Karpas-422 (cell line): ENCODE measurements at places on chromosomes 5 and 9.

- no peak for DNase-seq
Measured at GRCh38 chr9:124248066-124248465, 9.7 kb upstream of the NEK6 start.

DNA sequence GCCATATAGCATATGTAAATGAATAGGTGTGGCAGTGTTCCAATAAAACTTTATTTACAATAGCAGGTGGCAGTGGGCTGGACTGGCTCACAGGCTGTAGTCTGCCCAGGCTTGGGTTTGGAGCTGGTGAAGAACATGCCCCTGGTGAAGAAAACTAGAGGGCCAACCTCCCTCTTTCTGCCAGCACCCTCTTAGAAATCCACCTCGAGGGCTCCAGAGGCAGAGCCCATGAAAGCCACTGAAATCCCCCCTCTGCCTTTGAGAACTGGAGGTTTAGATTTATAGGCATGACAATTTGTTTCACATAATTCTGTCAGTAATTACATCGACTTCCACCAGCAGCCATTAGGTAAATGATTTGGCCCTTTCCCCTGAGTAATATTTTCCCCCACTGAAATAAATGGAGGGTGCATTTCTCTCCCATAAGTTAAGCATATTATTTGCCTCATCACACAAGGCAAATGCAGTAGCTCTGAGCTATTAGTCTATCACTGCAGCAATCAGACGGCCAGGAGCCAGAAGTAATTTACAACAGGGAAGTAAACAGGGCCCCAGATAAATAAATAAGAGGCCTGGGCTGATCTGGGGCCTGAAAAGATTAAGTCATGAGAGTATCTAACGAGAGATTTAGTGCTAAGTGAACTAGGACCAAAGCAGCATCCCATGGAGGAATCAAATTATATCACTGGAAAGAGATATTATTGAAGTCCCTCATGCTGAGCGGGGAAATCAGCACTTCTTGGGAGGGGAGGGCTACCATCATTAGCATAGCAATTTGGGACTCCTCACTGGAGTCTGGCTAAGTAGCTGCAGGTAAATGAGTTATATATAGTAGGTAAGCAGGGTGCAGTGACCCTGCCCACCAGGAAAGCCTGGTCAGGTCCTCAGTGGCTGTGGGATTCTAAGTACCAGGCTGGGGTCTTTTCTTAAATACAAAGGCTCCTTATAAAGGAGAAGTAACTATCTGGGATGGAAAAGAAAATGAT lies 123.9 kb downstream of the SLIT3 start:
- DNase-seq = peak; percentile 14

DNA sequence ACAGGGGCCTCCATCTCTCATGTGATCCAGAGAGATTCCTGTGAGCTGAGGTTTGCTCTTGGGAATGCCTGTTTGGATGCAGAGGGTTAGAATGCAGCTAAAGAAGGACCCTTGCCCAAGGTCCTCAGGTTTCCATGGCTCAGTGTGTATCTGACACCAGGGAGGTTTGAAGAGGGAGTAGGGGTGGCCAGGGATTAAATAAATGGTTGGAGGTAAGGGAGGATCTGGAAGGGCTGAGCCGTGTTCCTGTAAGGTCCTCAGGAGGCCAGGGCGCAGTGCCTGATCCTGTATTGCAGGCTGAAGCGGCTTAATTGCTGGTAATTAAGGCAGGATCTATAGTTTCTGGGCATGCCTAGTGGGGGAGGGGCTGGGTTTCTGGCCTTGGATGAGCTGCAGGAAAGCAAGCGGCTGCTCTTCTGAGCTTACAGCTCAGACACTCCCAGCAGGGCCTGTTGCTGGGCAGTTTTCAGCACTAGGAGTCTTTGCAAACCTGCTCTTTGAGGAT lies 41.5 kb upstream of the MAP1B start:
- no peak for DNase-seq

GRCh38 chr9:96524764-96525163 lies 74.8 kb downstream of the HABP4 start:
- DNase-seq = no peak

DNA sequence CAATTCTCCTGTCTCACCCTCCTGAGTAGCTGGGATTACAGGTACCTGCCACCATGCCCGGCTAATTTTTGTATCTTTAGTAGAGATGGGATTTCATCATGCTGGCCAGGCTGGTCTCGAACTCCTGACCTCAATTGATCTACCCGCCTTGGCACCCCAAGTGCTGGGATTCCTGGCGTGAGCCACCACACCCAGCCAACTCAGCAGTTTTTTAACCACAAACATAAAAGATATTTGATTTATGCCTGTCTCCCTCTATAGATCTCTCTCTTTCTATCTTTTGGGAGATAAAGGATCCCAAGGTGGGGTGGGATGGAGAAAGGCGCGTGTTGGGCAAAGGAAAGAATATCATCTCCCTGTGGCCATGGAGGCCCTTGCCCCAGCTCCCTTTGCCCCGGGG lies 26.8 kb downstream of the NR4A3 start:
- DNase-seq = no peak

GRCh38 chr5:136655468-136655867 lies 290.1 kb upstream of the TRPC7 start:
- DNase-seq = no peak

DNA sequence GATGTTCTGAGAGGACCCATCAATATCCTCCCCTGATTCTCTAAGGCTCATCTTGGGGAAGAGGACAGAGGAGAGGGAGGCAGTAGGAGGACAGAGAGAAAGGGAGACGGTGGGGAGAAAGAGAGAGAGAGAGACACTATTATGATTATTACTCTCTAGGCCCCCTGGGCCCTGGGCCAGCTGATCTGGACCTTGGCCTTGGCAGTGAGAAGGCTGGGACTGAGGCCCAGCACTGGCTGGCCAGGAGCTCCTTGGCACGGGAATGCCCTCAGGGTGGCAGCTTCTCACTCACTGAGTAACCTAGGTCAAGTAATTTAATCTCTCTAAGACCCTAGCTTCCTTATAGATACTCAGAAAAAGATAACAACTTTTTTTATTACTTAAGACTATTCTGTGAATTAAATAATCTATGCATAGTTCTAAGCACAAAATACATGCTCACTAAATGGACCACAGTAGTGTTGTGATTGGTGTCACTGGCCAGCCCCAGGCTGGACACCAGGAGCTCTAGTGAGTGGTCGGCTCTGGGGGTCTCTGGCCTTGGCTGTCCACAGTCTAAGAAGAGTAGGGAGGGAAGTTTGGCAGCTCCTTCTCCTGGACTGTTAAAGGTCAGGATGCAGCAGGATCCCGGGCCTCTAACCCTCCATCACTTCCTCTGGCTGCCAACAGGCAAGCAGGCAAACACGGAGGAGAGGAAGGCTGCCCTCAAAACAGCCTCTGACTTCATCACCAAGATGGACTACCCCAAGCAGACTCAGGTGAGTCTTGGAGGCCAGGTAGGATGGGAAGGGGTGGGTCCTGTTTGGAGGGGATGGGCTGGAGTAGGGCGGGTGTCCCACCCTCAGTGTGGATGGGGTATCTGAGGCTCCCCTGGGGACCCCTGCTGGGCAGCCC lies 50.0 kb downstream of the GSN start:
- DNase-seq = no peak

DNA sequence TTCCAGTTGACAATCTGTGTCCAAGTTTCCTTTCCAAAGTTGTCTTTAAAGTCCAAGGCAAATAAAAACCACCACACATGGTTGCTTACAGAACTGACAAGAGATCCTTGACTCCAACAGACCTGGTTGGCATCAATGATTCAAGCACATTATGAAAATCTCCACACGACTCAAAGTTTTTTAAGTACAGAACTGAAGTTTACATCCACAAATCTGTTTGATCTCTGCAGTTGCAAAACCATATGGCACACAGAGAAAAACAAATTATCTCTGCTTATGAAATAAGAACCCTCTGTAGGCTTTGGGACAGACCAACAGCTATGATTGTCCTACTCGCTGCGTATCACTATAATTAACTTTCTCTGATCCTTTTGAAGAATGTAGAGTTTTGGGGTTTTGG lies 60.8 kb downstream of the MLLT3 start:
- no peak for DNase-seq

GRCh38 chr9:124660341-124660801 lies 110.7 kb downstream of the NR6A1 start:
- DNase-seq = no peak
